H4 (cell line): ENCODE measurements at places on chromosomes 3 and 15. TPM values are rescaled to one million over a fixed set of nuclear protein-coding genes. Genes with fewer than 3 reads are reported as not detected.

DNA sequence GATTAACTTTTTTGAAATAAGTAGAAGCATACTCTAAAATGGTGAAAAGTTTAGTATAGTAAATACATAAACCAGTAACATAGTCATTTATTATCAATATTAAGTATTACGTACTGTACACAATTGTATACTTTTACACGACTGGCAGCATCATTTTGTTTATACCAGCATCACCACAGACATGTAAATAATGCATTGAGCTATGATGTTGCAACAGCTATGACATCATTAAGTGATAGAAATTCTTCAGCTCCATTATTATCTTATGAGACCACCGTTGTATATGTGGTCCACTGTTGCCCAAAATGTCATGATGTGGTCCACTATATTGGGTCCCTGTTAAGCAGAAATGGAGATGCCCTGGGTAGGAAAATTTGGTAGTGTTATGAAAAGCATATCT is 51.3 kb downstream of the DRD3 start:
- peak; percentile 51 for DNase-seq

- DNase-seq = no peak
Observed at GRCh38 chr3:179743913-179744312, 91.1 kb downstream of the USP13 start.

GOLGA8O gene
- total RNA-seq = 0.10 TPM in 1 of 2 replicates, not detected in the other

DNA sequence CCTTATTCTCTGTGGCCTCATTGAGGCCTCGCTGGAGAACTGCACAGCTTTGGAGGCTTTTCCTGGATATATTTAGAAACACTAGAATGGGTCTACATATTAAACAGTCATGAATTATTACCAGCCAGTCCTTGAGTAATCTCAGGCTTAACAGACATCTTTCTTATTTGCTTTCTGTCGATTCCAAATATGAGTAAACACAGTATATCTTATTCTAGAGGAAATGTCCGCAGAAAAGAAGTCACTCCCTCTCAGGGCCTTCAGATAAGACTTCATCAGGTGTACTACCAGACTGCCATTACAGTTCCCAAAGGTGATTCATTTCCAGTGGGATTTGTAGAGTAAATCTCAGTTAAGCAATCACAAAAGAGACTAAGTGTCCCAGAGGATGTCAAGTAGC is 310.7 kb downstream of the RBMS3 start:
- no peak for DNase-seq

- peak; percentile 27 for DNase-seq
Observed at GRCh38 chr3:105365391-105366325, 1.1 kb upstream of the ALCAM start.

DNA sequence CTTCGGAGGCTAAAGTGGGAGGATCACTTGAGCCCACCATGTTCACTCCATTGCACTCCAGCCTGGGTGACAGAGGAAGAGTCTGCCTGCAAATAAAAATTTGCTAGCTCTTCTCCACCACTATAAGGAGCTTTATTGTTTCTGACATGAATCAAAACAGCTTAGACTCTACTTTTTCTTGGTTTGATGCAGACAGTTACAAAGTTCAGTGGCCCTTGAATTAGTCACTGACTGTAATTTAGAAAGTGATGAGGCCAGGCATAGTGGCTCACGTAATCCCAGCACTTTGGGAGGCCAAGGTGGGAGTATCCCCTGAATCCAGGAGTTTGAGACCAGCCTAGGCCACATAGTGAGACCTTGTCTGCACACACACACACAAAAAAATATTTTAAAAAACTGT is 172.4 kb upstream of the CGNL1 start:
- no peak for DNase-seq

DNA sequence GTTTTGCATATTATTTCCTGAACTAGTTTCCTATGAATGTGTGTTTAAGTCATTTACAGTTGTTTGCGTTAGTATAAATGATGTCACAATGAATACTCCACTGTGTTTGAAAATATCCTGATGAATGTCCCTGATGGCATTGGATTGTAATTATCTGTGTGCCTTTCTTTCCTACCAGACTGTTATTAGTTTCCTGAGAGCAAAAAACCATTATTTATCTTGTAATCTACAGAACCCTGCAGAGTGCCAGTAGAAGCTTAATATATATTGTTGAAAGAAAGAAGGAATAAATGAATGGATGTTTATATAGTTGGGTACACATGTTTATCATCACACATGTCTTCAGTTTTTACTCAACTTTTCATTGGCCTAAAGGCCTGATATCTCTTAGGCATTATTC is 312.6 kb downstream of the AGBL1 start:
- DNase-seq = no peak

DNA sequence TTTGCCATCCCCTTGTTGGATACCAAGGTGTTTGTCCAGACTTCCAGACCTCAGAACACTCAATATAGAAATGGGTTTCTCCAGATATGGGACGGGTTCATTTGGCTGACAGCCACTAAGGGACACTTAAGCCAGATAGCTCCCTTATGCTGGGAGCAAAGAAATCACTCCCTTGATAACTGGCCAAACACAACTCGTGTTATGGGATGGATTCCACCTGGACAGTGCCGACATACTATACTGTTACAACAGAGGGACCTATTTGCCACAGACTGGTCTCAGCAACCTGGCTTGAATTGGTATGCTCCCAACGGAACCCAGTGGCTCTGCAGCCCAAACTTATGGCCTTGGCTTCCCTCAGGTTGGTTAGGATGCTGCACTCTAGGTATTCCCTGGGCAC is 114.0 kb upstream of the PLCL2 start:
- DNase-seq = no peak

DNA sequence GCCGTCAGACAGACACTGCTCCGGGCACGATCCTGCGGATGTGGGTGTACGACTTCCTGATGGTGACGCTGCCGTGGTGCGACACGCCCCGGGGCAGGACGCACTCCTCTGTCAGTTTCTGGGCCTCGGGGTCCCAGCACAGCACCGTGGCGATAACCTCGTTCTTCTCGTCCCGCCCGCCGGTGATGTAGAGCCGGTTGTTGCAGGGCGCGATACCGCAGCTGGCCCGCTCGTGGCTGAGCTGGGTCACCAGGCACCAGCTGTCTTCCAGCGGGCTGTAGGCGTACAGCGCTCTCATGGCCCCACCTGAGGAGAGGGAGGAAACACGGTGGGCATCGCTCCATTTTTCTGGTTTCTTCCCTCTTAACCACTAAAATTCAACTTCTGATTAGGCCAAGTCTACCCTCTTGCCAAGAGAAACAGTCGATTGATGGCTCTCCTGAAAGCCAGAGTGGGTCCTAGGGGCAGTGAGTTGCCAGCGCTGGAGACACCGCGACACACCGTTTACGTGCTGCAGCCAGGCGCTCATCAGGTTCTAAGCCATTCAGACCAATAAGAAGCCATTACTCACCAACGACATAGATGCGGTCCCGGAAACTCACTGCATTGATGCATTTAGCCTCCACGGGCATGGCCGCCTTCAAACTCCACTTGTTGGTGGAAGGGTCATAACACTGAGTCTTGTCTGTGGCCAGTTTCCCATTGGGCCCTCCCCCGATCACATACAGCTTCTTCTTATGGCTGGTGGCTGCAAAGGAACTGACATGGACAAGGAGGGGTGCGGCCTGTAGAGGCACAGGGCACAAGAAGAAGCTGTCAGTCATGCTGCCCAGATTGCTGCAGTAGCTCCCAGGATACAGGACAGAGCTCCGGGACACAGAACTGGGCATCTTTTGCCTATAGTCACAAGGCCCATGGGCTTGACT is 63.3 kb downstream of the KLHL6 start:
- DNase-seq = no peak

GRCh38 chr3:113231827-113232253 is 20.5 kb downstream of the BOC start:
- peak; percentile 90 for DNase-seq

- no peak for DNase-seq
Observed at GRCh38 chr15:35851491-35851890, 305.5 kb upstream of the DPH6 start.

DNA sequence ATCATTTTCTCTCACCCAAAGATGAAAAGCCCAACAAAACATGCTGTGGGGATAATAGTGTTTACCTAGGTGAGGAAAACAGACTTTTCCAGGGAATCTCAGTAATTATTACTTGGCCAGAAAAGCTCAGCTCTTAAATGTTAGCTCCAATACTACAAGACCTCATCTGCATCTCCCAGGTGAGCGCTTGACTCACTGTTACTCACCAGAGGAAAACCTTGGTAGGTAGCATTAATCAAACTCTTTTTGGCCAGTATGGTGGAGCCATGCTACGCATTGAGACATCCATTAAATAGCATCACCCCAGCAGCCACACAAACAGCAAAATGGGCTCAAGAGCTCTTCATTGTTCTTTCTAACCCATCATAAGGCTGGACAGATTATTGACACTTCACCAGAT is 99.0 kb downstream of the TIGIT start:
- DNase-seq = no peak

DNA sequence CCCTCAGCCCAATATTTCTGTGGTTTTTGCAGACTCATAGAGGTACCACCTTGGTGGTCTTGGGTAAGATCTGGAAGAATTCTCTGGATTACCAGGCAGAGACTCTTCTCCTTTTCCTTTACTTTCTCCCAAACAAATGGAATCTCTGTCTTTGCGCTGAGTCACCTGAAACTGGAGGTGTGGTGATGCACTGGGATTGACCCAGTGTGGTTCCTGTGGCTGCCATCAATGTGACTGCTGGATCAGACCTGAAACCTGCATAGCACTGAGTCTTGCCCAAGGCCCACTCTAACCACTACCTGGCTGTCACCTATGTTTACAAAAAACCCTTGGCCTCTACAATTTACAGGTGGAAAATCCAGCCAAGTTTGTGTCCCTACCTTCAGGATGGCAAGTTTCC is 295.3 kb downstream of the RBMS3 start:
- DNase-seq = no peak

DUOXA2 gene
- total RNA-seq = not detected in 2 replicates

JAGN1 gene
- total RNA-seq = 35.7 and 46.1 TPM in 2 replicates

- DNase-seq = peak; percentile 81
Observed at GRCh38 chr15:76196269-76197231, 114.7 kb downstream of the ETFA start.

DNA sequence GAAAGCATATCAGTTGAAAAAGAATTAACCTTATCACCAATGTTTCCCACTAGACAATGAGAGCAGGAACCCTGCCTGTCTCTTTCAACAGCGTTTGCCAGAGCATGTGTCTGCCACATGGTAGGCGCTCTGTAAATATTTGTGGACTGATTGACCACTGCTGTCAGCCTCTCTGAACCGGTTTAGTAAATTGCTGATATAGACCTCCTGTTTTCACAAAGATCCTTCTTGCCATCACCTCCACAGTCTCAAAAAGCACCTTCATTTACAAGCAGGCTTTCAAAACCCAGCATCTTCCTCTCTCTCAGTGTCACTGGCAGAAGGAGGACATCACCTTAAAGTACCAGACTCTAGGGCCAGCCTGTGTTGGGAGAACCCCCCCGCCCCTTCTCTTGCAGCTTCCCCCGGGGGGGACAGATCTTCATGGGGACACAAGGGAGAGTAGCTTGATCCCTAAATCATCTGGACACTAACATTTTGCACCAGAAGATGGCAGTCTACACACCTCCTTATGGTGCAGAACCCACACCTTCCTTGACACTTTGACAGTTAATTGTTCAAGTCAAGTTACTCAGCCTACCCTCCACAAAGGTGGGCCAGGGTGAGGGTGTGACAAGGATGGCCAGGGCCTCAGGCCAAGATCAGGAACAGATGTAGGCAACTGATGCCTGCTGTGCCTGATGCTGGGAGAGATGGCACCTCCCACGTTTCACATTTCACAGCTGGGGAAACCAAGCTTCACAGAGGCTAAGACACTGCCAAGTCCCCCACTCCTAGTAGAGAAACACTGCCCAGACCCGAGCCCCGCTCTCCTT is 37.8 kb upstream of the USP3 start:
- DNase-seq = peak; percentile 61

DNA sequence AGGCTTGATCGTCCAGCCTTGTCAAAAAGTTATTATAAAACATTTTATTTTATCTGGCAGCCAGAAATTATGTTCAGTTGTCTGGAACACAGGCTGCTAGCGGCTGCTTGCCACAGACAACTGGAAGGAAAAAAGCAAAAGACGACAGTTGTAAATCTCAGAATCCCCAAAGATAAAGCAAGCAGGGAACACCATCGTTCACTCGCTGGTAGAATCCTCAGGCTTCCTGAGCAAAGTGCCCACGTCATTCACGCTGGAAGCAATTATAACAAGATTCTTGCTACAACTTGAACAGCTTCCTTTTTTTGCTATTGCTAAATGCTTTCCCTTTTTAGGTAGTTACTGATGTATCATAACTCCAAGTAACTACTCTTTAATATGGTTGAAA is 33.6 kb downstream of the ADAMTS17 start:
- no peak for DNase-seq

KIF9 gene
- total RNA-seq = 5.3 and 13.3 TPM in 2 replicates

DLL4 gene
- total RNA-seq = 0.10 TPM in 1 of 2 replicates, not detected in the other

DNA sequence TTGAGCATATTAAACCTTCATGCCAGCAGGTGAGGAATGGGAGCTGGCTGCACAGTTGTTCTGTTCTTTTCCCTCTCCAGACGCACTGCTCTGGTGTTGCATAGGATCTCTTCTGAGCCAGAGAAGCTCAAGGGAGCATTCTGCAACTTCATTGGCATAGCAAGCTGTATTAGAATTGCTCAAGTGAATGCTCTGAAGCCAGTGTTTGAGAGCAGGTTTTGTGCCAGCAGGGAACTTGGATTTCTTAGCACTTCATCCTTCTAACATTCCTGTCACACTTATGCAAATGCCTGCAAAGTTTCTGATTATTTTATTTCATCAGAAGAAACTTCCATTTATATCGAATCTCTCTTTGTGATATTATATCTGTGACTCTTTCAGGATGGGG is 366.6 kb downstream of the AGBL1 start:
- no peak for DNase-seq

ZNF621 gene
- total RNA-seq = 3.5 and 10.0 TPM in 2 replicates

PYGO1 gene
- 7.2 and 7.8 TPM in 2 replicates for total RNA-seq

FGD5 gene
- 0.17 TPM in 1 of 2 replicates, not detected in the other for total RNA-seq

DNA sequence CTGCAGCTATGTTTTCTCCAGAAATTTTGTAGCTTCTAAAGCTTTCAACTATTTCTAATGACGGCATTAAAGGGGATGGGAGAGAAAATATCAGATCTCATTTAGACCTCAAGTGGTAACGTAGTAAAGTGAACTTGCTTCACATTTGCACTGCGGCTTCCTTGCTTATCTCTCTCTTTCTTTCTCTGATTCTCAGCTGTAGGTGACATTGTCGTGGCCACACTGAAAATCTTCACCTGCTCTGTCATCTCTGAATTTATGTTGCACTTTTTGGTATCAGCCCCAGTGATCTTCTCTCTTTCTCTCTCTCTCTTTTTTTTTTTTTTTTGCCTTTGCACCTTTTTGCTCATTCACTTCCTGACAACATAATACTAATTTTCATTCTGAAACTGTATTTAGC is 254.1 kb upstream of the SATB1 start:
- no peak for DNase-seq
